Stimulated activated CD4-positive, alpha-beta T cell treated with anti-CD3 and anti-CD28 coated beads, TNF-alpha, amount 100 ng/mL, for 1 hour (primary cell): ENCODE measurements at places on chromosomes 5 and 9.

GRCh38 chr5:96909003-96909402, 26.9 kb upstream of the LNPEP start:
- no peak for DNase-seq

DNA sequence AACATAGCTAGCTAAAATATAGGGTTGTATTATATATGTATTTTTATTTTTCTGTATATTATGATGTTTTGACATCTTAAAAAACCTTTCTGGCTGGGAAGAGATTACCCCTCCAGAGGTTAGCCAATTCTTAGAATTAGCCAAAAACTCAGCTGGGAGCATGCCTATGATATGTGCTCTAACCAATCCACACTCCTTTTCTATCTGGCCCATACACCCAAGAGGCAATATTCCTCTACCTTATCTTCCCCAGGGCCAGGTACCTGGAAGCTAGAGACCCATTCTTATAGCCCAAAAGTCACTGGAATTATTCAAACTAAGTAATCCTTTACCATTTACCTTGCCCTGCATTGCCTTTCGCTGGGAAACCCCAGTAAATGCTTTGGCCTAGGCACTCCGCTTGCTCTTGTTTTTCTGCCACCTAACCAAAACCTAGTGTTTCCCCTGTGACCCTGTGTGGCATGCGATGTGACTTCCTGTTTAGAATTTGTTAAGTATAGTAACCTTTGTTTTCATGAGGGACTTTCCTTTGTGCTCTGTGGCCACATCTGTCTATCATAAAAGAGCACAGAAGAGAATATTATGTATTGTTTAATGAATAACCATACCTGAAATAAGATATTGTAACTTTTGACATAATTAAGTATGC, 37.4 kb downstream of the CSNK1G3 start:
- peak; percentile 42 for DNase-seq

- no peak for DNase-seq
Observed at GRCh38 chr5:16690243-16690852, 73.6 kb upstream of the RETREG1 start.

DNA sequence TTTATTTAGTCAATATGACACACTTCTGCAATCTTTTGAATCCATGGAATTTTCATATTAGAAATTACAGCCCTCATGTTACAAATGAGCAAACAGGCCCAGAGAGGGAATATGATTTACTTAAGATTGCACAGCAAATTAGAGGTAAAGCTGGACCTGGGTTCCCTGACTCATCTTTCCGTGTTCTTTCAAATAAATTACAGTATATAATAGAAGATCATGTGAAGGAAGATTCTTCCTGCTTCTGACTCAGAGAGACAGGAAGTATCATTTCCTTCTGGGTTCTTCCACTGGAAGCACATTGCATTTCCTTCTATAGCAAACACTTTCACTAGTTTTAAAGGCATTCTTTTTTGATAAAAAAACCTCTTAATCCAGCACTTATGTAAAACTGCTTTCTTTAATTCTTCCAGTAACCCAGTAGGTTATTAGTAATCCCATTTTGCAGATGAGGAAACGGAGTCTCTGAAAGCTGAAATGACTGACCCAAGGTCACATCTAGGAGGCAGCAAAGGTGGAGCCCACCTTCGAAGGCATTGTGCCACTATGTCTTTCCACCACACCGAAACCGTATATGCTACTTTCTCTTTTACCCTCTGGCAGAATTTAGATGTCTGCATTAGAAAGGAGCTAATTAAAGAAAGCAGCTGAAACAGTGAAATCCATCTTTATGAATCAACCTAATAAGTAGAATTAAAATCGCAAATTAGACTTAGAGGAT, 566.7 kb upstream of the KLF4 start:
- no peak for DNase-seq

- no peak for DNase-seq
Observed at GRCh38 chr9:81879501-81879916, 48.7 kb upstream of the SPATA31D4 start.

DNA sequence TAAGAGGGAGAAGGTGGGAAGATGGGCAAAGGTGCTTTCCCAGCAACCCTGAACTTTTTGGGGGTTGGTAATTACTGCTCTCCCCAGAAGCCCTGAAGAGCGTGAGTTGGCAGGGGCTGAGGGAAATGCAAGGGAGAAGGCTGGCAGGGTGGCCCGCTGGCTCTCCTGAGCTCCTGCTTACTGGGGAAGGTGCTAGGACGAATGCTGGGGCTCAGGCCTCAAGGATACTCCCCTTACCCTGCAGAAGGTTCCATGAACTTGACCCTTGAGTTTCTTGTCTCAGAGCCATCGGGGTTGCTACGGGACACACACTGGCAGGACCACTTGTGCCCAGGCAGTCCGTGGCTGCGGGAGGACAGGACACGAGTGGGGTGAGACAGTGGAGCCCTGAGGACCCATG, 1.2 kb downstream of the FAM163B start:
- DNase-seq: no peak

DNA sequence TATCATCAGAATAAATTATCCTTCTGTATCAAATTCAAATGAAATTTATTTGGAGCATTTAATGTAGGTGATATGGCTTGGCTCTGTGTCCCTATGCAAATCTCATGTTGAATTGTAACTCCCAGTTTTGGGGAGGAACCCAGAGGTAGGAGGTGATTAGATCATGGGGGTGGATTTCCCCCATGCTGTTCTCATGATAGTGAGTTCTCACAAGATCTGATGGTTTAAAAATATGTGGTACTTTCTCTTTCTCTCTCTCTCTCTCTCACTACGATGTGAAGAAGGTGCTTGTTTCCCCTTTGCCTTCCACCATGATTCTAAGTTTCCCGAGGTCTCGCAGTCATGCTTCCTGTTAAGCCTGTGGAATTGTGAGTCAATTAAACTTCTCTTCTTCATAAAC, 678.4 kb upstream of the RGMB start:
- DNase-seq: no peak

GRCh38 chr9:109046346-109046745, 33.0 kb upstream of the CTNNAL1 start:
- no peak for DNase-seq

GRCh38 chr5:37717613-37718431, 122.0 kb downstream of the GDNF start:
- no peak for DNase-seq

DNA sequence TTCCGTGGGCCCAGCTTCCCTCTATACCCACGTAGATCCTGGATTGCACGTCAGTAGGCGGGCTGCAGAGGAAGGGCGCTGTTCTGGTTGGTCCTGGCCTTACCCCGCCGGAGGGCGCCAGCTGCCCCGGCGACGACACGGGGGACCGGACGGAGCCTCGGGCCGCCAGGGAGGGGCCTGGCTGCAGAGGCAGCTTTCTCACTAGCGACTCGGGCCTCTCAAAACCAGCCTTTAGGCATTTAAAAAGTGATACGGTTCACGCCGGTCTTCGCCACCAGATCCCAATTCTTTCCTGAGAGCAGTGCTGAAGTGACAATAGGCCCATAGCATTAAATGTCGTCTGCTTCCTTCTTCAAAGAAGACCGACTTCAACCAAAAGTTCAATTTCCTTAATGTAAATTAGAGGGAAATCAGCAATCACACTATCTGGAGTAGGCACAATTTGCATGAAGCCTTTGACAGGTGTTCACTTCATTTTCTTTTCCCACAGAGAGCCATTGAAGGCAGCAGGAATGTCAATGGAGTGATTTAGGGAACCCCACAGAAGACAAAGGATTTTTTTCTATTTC, 17.6 kb upstream of the UBE2D2 start:
- no peak for DNase-seq

DNA sequence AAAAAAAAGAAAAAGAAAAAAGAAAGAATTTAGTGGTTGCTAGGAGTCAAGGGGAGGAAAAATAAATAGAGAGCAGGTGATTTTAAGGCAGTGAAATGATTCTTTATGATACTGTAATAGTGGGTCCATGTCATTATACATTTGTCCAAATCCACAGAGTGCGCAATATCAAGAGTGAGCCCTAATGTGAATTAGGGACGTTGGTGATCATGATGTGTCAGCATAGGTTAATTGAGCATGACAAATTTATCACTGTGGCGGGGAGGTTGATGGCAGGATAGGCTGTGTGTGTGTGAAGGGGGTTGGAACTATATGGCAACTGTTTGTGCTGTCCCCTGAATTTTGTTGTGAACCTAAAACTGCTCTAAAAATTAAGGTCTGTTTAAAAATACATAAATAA, 357.8 kb downstream of the ICE1 start:
- no peak for DNase-seq

DNA sequence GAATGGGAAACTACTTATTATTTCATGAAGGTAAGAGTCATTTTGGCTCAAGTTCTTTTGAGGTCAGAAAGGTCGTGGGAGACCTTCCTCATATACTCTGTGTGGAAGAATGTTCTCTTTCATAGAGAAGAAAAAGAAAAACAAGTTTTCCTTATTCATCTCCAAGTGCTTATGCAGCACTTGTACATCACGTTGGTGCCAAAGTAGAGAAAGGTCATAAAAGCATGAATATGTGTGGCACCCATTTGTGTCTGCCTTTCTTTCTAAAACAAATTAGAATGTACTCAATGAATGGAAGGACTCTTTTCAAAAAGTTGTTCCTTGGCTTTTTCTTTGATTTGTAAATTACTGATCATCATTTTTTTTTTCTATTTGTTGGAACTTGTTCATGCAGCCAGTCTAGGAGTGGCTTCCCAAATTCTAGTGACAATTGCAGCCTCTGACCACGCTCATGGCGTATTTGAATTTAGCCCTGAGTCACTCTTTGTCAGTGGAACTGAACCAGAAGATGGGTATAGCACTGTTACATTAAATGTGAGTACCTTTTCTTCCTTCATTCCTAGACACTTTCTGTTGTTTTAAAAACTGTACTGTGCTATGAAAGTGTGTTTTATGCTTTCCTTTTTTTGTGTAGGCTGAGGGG, 122.4 kb downstream of the ADGRV1 start:
- DNase-seq: no peak

DNA sequence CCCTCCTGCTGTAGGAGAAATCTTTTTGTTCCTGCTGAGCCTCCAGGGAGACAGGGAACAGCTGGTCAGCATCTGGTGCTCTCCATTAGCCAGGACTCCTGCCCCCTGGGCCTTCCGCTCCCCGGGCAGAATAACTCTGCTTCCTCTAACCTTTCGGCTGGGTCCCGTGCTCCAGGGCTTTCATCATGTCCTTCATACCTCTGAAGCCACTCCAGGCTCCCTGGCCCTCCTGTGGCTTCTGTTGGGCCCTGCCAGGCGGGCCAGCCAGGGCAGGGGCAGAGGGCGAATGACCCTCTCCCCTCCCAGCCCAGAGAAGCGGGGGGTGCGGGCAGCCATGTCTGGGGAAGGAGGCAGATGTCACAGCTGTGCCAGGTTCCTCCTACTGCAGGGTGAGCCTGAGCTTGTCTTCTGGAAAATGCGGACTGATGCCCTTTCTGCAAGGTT, 81.7 kb upstream of the LMX1B start:
- no peak for DNase-seq

- DNase-seq: no peak
Observed at GRCh38 chr5:168048486-168048885, 243.0 kb upstream of the WWC1 start.

- no peak for DNase-seq
Observed at GRCh38 chr9:95103281-95103771, 214.2 kb downstream of the FANCC start.

- no peak for DNase-seq
Observed at GRCh38 chr5:149364719-149365118, 6.9 kb downstream of the PCYOX1L start.

GRCh38 chr9:114001794-114002261, 76.3 kb downstream of the AMBP start:
- no peak for DNase-seq

GRCh38 chr5:168209997-168210396, 81.4 kb upstream of the WWC1 start:
- no peak for DNase-seq

DNA sequence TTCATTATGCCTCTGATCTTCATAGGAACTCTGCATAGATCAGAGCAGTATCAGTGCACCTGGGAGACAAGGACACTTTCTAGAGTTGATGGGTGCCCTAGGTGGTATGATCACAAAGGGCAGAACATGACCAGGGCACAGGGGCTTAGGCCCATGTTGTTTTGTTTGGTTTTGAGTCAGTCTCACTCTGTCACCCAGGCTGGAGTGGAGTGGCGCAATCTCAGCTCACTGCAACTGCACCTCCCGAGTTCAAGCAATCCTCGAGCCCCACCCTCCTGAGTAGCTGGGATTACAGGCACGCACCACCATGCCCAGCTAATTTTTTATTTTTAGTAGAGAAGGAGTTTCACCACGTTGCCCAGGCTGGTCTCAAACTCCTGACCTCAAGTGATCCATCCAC, 17.6 kb downstream of the ALDH7A1 start:
- DNase-seq: no peak

GRCh38 chr9:2469681-2470221, 151.8 kb upstream of the VLDLR start:
- DNase-seq: no peak

DNA sequence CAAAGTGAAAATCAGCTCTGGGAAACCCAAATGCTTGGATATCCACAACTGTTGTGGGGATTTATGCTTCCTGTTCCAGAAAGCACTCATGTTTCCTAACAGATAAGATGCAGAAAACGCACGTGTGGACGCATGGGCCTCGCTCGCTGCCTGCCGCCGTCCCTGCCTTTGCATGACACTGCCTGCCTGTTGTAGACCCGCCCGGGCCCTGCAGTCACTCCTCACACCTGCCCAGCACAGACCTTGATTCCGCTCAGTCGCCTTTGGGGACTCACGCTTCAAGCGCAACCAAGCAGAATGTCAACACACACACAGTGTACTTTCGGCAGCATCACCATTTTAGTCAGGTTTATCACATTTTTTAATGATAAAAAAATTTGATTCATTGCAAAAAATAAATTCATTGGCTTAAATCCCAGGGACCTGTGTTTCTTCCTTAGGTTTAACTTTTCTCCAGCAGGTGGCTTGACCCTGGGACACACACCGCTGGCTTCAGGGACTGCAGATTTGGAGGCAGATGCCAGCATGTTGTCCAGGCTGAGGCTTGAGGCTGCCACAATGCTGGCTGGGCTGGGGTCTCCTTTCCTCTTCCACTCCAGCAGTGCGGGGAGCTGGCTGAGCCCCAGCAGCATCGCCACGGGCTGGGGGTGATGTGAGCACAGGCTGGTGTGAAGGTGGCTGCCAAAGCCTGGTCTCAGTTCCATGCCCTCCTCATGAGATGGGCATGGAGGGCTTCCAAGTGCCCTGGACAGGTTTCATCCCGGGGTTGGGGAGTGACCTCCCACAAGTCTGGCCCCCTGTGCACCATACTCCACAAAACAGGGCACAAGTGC, 416.9 kb upstream of the IRX4 start:
- no peak for DNase-seq

GRCh38 chr5:108917596-108917995, 169.9 kb downstream of the FER start:
- no peak for DNase-seq

GRCh38 chr9:31790720-31791119, 593.7 kb upstream of the ACO1 start:
- no peak for DNase-seq

GRCh38 chr9:136013524-136014034, 52.4 kb upstream of the UBAC1 start:
- DNase-seq: no peak

DNA sequence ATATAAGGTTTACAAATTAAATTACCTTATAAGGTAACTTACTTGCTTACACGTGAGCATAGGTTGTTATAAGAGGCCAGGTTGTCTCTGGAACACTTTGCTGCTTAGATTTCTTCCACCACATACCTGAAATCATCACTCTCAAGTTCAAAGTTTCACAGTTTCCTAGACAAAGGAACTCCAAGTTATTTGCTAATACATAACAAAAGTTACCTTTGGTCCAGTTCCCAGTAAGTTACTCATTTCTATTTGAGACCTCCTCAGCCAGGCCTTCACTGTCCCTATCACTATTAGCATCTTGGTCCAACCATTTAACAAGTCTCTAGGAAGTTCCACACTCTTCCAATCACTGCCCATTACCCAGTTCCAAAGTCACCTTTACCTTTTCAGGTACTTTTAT, 18.5 kb upstream of the UGT3A1 start:
- no peak for DNase-seq
